Fibroblast of lung (primary cell): ENCODE measurements at places on chromosomes 6 and 20.

DNA sequence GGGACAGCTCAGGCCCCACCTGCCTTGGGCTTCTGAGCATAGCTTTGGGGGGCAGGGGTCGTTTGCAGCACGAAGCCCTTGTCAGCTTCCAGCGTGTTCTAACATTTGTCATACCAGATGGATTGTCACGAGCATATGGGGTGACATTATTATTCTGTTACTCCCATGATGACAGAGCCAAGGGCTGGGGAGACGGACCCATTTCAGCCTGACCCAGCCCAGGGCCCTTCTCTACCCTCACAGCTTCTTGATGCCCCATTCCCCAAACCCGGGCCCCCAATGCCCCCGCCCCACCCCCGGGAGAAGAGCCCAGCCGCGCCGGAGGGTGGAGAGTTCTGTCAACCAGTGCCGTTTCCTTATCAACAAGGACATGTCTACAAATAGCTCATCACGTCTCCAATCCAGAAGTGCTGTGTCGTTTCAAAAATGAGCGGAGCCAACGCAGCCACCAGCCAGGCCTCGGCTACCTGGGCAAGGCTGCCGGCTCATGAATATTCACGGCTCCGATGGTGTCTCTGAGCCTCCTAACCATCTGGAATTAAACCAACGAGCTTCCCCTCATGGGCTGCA is 9.6 kb upstream of the CHRNA4 start:
- DNase-seq: no peak

GRCh38 chr20:19830211-19830785 is 72.2 kb downstream of the RIN2 start:
- no peak for DNase-seq

- no peak for DNase-seq
Measured at GRCh38 chr6:87920245-87920644, 127.4 kb upstream of the SPACA1 start.

- peak; percentile 41 for DNase-seq
Measured at GRCh38 chr20:41004531-41005360, 23.9 kb upstream of the TOP1 start.

GRCh38 chr6:43242908-43243663 is at the start of gene TTBK1:
Gene TTBK1 (plus strand): TSS chr6:43243481. CDS start chr6:43246661, 3,180 bp downstream.
- no peak for DNase-seq

DNA sequence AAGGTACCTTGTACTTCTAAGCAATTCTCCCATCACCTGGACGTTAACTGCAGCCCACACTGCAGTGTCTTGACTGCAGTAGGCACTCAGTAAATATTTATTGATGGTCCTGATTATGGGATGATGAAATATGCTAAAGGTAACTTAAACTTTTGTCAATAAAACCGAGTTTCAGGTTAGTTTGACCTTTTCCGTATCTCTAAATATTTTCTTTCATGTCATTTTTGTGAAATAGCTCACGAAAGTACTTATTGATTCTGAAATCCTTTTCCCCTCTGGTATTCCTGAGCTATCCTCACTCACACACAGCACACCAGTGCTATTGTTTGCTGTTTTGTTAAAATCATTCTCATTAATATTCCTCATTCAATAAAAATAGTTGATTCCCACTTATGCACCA is 149.4 kb upstream of the ESR1 start:
- DNase-seq: no peak

DNA sequence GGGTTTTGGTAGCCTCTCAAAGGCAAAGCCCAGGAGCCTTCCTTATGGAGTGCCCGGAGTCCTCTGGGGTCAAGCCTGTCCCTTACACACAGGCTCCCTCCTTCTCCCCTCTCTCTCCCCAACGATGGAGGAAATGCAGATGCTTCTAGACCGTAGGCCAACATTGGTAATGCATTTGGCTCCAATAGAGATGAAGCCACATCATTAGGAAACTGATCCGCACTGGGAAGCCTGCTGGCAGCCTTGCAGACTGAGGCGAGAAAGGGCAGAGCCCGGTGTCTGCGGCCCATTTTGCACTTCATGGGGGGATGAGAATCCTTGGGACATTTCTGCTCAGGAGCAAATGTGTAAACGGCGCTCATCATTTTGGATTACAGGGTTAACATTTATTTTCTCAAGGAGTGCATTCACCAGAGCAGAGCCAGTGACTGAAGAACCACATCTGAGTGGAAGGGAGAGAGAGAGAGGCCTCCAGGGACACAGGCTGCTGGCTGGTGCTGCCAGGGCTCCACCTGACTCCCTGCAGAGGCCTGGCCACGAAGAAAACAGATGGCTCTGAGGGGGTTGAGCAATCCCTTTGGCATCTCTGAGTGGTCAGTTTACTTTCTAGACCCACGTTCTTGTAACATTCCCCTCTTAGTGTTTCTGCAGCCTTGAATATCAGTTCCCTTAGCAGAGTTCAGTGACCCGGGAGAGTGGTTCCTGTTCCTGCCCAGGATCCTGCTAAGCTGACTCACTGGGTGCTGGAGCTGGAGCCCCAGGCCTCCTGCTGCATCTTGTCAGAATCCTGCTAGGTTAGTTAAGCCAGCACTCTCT is 4.4 kb upstream of the CST3 start:
- DNase-seq: peak; percentile 89

- DNase-seq: no peak
Measured at GRCh38 chr6:51489133-51489532, 598.3 kb downstream of the PKHD1 start.

- no peak for DNase-seq
Measured at GRCh38 chr6:111996144-111996865, 57.6 kb upstream of the CCN6 start.

DNA sequence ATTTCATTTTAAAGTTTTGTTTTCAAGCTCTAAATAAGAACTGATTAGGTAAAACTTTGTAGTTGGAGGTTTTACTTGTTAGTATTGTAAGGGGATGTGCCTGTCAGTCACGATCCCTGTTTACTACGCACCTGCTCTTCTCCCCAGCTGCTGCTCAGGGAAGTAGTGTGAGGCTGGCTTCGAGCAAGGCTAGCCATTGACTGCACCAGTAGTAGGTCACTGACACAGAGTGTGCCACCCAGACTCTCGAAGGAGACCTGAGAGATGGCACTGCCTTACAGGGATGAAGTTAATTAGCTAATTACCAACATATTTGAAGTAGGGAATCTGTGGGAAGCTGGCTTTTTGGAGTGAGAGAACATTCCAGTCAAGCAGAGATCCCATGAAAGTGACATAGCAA is 89.2 kb downstream of the DNAH8 start:
- no peak for DNase-seq

GRCh38 chr20:9616833-9617461 is 102.6 kb downstream of the LAMP5 start:
- peak; percentile 79 for DNase-seq

GRCh38 chr6:26553264-26553634 is 15.1 kb downstream of the HMGN4 start:
- peak; percentile 86 for DNase-seq

DNA sequence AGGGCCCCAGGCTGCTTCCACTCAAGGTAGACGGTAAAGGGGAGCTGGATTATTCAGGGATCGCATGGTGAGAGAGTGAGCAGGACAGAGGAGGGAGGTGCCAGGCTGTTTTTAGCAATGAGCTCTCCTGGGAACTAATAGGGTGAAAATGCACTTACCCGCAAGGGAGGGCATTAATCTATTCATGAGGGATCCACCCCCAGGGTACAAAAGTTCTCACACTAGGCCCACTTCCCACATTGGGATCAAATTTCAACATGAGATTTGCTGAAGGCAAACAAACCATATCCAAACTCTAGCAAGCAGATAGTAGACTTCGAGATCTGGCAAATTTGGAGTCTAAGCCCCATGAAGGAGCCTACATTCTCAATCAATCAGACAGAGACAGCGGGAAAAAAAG is 408.6 kb downstream of the RNF144B start:
- DNase-seq: no peak

- peak; percentile 61 for DNase-seq
Measured at GRCh38 chr6:45398075-45398813, 20.5 kb upstream of the SUPT3H start.

DNA sequence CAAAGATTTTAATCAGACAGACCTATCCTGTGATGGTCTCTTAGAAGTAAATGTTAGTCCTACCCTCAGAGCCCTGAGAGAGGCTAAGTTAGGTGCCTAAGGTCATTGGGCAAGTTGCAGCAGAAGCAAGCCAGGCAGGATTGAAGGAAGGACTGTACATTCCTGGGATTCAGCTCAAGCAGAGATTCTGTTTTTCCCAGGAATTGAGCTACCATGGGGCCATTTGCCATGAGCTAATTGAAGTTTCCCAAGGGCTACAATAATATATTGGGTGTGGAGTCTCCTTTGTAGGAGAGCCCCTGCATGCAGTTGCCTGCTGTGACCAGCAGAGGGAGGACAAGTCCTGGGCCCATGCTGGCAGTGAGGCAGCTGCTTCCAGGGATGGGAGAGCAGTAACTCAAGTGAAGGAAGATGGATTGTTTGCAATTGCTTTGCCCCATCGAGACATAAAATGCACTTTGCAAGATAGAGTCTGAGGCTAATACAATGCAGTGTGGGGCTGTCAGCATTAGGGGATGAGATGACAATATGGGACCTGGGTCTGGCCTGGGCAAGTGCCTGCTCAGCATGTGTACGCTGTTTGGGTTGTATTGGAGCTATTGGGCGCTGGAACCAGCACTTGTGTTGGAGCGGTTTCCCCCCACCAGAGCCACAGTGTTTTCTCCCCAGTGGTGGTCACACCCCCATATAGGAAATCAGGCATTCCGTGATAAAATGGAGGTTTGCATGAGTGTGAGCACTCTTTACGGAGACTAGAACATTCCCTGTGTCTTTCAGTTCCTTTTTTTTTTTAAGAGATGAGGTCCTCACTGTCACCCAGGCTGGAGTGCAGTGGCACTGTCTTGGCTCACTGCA is 27.9 kb downstream of the DNMT3B start:
- DNase-seq: peak; percentile 45

- peak; percentile 80 for DNase-seq
Measured at GRCh38 chr6:37279366-37280134, 21.6 kb upstream of the TMEM217 start.

DNA sequence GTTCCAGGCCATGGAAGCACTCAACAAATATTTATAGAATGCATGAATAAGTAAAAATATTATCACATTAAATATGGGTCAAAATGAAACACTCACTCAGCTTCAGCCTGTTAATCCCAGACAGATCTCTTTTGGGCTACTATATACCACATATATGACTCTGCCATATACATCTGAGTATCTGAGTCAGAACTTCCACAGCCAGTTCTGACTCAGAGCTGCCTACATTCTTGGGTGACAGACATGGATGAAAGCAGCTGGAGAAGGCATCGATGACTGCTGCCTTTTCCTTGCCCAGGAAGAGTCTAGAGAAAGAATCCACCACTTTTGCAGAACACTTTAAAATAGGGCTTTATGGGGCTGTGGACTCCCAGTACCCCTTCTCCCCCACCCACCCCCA is 11.5 kb upstream of the PDYN start:
- no peak for DNase-seq

GRCh38 chr6:156779206-156780094 is 2.3 kb downstream of the ARID1B start:
- no peak for DNase-seq

GRCh38 chr20:30594112-30594511 is 663.4 kb upstream of the DEFB115 start:
- no peak for DNase-seq
